B cell (primary cell): ENCODE measurements at places on chromosomes 3 and 15. TPM values are rescaled to one million over a fixed set of nuclear protein-coding genes. Genes with fewer than 3 reads are reported as not detected.

The EPHB3 gene
- total RNA-seq = 0.07 TPM in 1 of 2 replicates, not detected in the other

The SPESP1 gene
- total RNA-seq = 0.22 and 1.1 TPM in 2 replicates

The SLC28A2 gene
- total RNA-seq = not detected in 2 replicates

The CCDC12 gene
- total RNA-seq = 97.3 and 99.0 TPM in 2 replicates

The SLC28A1 gene
- not detected in 2 replicates for total RNA-seq

The ZWILCH gene
- total RNA-seq = 11.3 and 12.6 TPM in 2 replicates

The EXD1 gene
- not detected in 2 replicates for total RNA-seq

The CP gene
- not detected in 2 replicates for total RNA-seq

The TIMP4 gene
- not detected in 2 replicates for total RNA-seq

The SPTBN5 gene
- 0.68 and 1.4 TPM in 2 replicates for total RNA-seq

The FETUB gene
- not detected in 2 replicates for total RNA-seq

The MESP2 gene
- total RNA-seq = not detected in 2 replicates

The KLF15 gene
- total RNA-seq = 0.83 and 2.2 TPM in 2 replicates

The GOLGA8T gene
- 0.71 TPM in 1 of 2 replicates, not detected in the other for total RNA-seq

The CEMIP gene
- 0.24 and 0.32 TPM in 2 replicates for total RNA-seq

The GPR87 gene
- total RNA-seq = not detected in 2 replicates

The ATP13A4 gene
- 6.4 and 8.8 TPM in 2 replicates for total RNA-seq

The SLC27A2 gene
- total RNA-seq = 0.41 and 0.49 TPM in 2 replicates

The GOLGA8Q gene
- total RNA-seq = 2.3 and 2.5 TPM in 2 replicates

The GPR62 gene
- not detected in 2 replicates for total RNA-seq

The TMEM207 gene
- not detected in 2 replicates for total RNA-seq

The MYL3 gene
- total RNA-seq = not detected in 2 replicates

The CD80 gene
- total RNA-seq = 26.5 and 28.0 TPM in 2 replicates

The SLC22A13 gene
- total RNA-seq = 0.70 and 0.91 TPM in 2 replicates

The CAMK2N2 gene
- 0.29 TPM in 1 of 2 replicates, not detected in the other for total RNA-seq

The SSUH2 gene
- not detected in 2 replicates for total RNA-seq

The GOLGA6L2 gene
- not detected in 2 replicates for total RNA-seq

The GCHFR gene
- total RNA-seq = 23.1 and 23.7 TPM in 2 replicates

The BRK1 gene
- 82.8 and 86.3 TPM in 2 replicates for total RNA-seq

The IQCF5 gene
- total RNA-seq = not detected in 2 replicates

The NOX5 gene
- 0.05 TPM in 1 of 2 replicates, not detected in the other for total RNA-seq

The CATSPER2 gene
- total RNA-seq = 17.2 and 21.3 TPM in 2 replicates

The BLOC1S6 gene
- total RNA-seq = 51.3 and 60.8 TPM in 2 replicates
